ENCODE measurements at places on chromosomes 7 and 10.

GRCh38 chr10:124182088-124182541 lies 88.7 kb upstream of the CHST15 start:
- DNase-seq, result no peak

- no peak for DNase-seq
Measured at GRCh38 chr7:99459087-99459486, 6.9 kb downstream of the ATP5MF start.

- DNase-seq, result no peak
Measured at GRCh38 chr7:42479816-42480633, 243.0 kb upstream of the GLI3 start.

DNA sequence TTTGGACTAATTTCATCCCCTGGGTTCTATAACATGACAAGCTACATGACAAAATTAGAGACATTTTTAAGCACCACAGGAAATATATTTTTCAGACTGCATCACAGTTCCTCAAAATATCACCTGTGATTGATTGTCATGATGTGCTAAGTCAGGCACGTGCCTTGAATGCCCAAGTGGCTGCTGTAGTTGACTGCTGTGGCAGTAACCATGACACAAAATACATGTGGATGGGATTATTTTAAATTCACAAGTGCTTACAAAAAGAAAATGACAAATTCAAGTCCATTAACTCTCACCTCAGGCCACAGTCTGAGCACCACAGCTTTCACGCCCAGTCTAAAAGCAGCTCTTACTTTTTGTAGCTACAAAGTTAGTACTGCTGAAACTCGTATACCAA lies 45.5 kb downstream of the TNPO3 start:
- no peak for DNase-seq

DNA sequence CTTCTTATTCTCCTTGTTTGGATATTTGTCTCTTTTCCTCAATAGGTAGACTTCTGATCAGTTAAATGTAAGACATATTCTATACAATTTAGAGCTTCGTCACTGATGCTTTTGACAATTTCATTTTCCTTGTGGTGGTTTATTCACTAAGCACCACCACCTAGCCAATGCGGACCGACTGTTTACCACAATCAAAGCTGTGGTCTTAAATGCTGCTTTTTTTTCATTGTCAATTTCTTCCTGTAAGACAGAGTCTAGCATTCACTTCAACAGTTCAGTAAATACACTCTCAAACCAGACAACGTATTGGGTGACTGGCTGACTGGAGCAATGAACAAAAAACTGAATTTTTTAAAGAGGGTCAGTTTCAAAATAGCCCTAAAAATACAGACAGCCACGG lies 239.0 kb downstream of the DNAJB6 start:
- no peak for DNase-seq

GRCh38 chr7:48176356-48176893 lies 5.2 kb downstream of the ABCA13 start:
- no peak for DNase-seq

GRCh38 chr10:28236591-28236990 lies 66.3 kb downstream of the MPP7 start:
- no peak for DNase-seq

DNA sequence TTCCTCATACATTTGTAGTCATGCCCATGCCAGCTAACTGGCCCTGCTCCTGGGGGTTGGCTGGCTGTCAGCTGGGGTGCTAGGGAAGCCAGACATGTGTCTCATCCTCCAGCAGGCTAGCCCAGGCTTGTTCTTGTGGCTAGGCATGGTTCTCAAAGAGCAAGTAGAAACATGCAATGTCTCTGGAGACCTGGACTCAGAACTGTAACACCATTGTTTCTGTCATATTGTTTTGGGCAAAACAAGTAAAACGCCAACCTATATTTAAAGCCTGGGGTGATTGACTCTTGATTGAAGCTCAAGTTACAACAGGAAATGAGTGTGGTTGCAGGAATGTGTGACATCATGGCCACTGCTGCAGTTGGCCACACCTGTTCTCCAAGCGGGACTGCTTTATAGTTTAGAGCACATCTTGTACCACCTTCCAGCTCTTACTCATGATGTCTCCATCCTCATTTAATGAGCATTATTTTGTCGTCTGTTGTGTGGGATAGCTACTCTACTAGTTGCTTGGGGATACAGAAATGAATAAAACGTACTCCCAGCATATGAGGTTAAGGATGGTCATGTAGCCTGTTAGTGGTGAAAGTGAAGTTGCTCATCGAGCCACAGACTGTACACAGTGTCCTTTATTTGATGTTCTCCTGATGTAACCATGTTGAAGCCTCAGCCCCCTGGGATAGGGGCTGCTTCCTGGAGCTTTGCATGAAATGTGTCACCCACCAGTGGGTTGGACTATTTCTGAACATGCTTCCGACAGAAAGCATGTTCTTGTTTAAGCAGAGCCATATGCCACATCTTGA lies 168.4 kb downstream of the SORCS3 start:
- DNase-seq, result no peak

GRCh38 chr7:74267756-74268565 lies 13.8 kb upstream of the RFC2 start:
- DNase-seq, result no peak

DNA sequence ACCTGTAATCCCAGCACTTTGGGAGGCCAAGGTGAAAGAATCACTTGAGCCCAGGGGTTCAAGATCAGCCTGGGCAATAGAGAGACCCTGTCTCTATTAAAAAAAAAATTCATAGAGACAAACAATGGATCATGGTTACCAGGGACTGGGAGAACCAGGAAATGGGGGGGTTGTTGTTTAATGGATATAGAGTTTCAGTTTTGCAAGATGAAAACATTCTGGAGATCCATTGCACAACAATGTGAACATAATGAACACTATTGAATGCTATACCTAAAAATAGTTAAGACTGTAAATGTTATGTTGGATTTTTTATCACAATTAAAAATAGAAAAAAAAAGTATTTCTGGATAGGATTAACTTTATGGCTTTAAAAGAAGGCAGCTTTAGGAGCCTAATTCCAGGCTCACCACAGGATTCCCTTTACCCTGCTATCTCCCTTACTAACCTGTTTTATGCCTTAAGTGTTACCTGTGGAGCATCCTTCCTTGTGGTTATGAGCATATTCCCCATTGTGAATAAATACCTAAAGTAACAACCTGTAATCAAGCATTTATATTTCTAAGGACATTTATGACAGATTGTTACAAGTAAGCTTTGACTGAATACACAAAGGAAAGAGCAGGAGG lies 45.1 kb upstream of the SGCE start:
- no peak for DNase-seq

GRCh38 chr7:143205560-143206293 lies 16.1 kb upstream of the TAS2R40 start:
- DNase-seq, result no peak

GRCh38 chr10:100576282-100576635 lies 40.5 kb downstream of the HIF1AN start:
- no peak for DNase-seq

DNA sequence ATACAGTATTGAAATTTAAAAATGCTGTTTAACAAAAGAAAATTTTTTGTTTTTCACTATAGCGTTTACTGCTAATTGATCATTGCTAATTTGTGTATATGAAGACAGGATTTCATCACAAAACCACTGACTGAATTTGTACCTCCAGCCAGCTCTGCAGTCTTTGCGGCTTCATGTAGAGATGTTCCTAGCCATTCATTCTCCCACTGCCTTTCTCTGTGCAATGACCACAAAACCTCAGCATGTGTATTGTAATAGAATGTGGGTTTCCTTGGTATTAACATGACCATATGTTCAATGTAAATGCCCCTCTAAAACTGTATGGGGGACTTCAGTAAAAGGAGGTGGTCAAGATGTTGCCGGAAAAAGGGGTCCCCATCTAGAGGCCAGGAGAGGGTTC lies 81.1 kb upstream of the STEAP1B start:
- no peak for DNase-seq

- no peak for DNase-seq
Measured at GRCh38 chr10:30231071-30231652, 117.9 kb downstream of the MTPAP start.

DNA sequence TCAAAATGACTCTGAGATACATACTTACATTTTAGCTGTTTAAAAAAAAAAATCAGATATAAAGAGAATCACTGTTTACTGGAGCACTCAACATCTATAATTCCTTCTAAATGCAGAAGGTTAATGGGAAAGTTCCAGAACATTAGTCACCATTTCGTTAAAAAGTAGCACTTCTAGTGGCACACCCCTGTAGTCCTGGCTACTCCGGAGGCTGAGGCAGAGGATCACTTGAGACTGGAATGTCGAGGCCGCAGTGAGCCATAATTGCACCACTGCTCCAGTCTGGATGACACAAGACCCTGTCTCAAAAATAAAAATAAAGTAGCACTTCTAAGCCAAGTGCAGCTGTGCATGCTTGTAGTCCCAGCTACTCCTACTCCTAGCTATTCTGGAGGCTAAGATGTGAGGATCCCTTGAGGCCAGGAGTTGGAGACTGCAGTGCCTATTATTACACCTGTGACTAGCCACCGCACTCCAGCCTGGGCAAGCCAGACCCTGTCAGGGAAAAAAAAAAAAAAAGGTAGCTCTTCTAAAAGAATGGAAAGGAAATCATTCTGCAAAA lies 2.2 kb downstream of the FGFBP3 start:
- DNase-seq, result no peak

DNA sequence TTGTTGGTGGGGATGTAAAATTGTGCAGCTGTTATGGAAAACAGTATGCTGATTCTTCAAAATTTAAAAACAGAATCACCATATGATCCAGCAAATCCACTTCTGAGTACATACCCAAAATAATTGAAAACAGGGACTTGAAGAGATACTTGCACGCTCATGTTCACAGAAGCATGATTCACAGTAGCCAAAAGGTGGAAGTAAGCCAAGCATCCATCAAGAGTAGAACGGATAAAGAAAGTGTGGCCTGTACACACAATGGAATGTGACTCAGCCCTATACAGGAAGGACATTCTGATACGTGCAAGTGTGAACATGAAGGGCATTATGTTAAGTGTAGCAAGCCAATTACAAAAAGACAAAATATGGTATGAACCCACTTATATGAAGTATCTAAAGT lies 696.7 kb upstream of the CELF2 start:
- DNase-seq, result no peak

- no peak for DNase-seq
Measured at GRCh38 chr10:77163670-77164348, 473.8 kb downstream of the KCNMA1 start.

GRCh38 chr10:108393089-108393488 lies 1228.6 kb upstream of the SORCS1 start:
- DNase-seq, result no peak

DNA sequence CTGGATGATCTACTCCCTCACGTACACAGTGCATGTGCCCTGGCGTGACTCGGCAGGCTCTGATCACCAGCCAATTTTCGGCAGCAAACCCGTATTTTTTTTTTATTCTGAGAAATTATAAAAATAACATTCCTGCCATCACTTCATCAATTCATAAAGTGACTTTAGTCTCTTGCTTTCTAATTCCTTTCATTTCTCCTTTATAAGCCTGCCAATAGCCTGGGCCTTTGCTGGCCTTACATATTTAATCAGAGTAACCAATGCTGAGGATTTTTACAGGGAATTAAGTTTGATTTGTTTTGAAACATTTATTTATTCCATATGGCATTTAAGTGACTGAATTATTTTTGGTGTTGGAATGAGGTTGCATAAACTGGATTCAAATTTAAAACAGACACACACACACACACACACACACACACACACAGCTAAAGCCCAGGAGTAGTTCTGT lies 140.8 kb downstream of the ETV1 start:
- DNase-seq, result no peak

- no peak for DNase-seq
Measured at GRCh38 chr10:88521791-88522190, 61.3 kb downstream of the RNLS start.

GRCh38 chr10:49526619-49527018 lies 12.3 kb downstream of the ERCC6 start:
- no peak for DNase-seq

- no peak for DNase-seq
Measured at GRCh38 chr7:112416127-112416526, 34.1 kb upstream of the IFRD1 start.

DNA sequence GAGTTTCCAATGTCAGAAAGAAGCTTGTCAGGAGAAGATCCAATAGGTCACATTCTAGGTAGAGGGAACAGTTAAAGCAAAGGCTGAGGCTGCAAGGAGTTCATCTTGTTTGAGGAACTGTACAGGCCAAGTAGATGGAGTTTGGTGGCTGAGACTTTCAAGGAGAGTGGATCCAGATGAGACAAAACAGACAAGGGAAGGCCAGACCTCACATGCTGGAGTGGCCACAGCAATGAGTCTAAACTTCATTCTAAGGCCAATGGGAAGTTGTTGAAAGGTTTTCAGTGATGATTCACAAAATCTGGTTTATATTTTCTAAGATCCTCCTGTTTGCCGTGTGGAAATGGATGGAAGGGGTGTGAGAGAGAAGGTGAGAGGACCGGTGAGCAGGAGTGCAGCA lies 40.0 kb downstream of the EPDR1 start:
- DNase-seq, result no peak

DNA sequence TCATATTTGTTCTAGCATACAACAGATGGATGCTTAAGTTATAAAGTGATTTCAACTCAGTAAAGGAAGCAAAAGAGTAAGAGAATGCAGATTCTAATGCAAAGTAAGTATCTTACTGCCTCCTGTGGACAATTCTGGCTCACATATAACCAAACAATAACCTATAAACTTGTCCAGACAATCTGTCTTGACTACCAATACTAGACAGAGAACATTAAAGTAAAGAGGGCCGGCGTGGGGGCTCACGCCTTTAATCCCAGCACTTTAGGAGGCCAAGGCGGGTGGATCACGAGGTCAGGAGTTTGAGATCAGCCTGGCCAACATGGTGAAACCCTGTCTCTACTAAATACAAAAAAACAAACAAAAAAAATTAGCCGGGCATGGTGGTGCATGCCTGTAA lies 329.3 kb downstream of the CACNA2D1 start:
- no peak for DNase-seq

GRCh38 chr10:71998119-71998839 lies 34.1 kb downstream of the CHST3 start:
- DNase-seq, result no peak

- DNase-seq, result no peak
Measured at GRCh38 chr10:33935350-33935749, 600.9 kb upstream of the NRP1 start.

GRCh38 chr10:126669168-126669567 lies 1.3 kb downstream of the C10orf90 start:
- no peak for DNase-seq

GRCh38 chr10:49169776-49170175 lies 18.4 kb downstream of the TMEM273 start:
- DNase-seq, result no peak

- DNase-seq, result no peak
Measured at GRCh38 chr10:34260904-34261303, 554.2 kb downstream of the PARD3 start.

DNA sequence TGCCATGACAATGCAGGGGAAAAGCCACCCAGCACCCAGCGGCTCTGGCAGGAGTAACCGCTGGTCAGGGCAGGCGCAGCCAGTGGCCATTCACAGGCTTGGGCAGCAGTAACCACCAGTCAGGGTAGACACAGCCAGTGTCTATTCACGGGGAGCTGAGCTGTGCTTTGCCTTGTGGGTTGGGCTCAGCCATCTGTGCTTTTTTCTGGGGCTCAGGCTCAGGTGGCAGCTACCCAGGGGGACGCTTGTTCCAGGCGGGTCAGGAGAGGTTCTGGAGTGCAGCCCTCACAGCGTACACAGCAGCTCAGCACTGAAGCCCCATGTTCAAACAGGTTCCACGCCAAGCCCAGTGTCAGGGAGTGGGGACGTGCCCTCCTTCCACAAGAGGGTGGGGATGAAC lies 28.5 kb downstream of the FOXL3 start:
- no peak for DNase-seq

GRCh38 chr10:26331371-26331770 lies 106.8 kb upstream of the APBB1IP start:
- no peak for DNase-seq

Measured in activated naive CD4-positive, alpha-beta T cell (primary cell).